ENCODE measurements at places on chromosomes 5 and 9.

DNA sequence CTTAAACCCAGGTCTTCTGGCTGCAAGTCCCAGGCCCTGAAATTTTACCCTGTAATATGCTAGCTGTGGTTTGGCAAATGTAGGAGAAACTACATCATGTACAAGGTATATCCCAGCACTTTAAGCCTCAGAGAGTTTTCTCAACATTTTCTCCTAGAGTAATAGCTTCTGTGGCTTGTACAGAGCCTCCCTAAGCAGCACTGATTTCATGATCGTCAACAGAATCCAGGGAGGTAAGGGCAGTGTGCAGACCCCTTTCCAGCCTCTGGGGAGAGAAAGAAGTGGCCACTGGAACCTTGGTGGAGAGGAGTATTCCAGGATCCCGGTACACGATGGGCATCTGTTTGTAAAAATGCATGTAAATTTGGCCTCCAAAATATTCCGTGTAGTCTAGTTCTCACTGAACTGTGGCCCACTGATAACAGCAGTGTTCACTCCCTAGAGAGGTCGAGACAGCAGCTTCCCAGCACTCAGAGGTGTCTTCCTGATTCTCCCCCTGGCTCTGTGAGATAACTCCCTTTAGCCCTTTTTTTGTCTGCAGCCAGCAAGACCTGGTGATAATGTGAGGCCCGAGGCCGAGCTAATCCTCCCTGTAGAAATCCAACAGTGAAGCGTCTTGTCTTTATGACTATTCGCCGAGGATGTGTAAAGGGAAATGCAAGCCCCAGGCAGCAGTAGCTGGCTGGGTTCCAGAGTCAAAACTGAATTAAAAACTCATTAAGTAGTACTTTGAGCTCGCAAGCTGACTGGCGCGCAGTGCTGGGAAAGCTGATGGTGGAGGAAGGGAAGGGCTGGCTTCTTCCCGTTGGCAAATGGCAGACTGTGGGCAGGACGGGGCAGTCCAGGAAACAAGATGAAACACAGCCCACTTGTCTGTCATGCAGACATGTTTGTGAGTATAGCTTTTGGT, 59.0 kb downstream of the MAP1B start:
- no peak for DNase-seq

- no peak for DNase-seq
These were observed 131.8 kb upstream of the DAP start for GRCh38 chr5:10892911-10893215.

DNA sequence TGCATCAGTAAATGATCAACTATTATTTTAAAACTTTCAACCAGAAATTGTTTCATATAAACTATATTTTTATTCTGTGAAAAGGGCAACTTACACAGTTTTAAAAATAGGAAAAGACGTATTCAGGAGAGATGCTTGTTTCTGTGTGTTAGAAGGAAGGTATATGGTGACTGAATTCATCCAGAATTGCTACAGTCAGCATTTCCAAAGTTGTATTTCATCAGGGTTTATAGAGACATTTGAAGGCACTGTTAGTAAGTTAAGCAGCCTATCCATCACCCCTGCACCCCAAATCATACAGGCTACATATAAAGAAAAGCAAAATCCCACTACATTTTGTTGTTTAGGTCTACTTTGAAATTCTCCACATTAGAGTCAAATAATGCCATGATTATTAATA, 716.0 kb downstream of the KCTD16 start:
- DNase-seq: no peak

DNA sequence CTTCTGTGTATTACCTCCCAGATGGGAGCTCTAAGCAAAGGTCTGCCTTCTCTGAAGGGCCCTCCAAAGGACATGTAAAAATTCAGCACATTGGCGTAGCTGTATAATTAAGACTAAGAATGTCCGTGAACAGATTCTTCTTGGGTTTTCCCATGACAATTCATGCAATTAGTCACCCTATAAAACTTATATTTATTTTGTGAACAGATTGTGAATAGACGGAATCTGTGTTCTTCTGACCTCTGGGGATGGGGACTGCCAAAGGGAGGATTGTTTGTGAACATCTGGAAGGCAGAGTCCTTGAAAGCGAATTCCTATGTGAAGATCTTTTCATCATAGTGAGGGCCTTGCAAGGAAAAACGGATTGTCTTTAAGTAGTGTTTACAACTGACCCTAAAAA, 111.3 kb downstream of the EGFLAM start:
- DNase-seq: no peak

DNA sequence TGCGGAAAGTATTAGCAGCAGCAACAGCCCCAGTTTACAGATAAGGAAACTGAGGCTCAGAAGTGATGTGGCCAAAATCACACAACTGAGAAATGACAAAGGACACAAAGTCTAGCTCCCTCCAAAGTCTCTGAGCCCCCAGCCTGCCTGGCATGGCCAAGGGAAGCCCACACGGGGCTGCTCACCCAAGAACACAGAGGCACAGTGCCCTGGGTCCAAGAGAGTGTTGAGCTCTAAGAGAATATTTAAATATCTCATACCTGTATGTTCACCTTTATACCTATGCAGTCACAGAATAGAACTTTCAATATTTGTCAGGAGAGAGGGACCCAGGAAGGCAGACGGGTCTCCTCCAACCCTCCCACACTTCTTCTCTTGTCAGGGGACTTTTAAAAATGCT, 16.6 kb downstream of the VAV2 start:
- DNase-seq: no peak

All from CD4-positive, alpha-beta T cell treated with Interleukin-2 at 100 ng/mL for 4 hours (primary cell).